A549 treated with ZK216348 at 1 μM for 4 hours (cell line): ENCODE measurements at places on chromosomes 16 and 17. TPM values are rescaled to one million over a fixed set of nuclear protein-coding genes. Genes with fewer than 3 reads are reported as not detected.

CACNG1 gene
- total RNA-seq: 0.11 to 0.37 TPM in 2 of 5 replicates, not detected in the others

GAN gene
- total RNA-seq: 1.5 to 3.3 TPM (median 2.5 TPM) in 5 replicates

ASB16 gene
- 0.08 to 0.16 TPM (median 0.15 TPM) in 3 of 5 replicates, not detected in the others for total RNA-seq

GNAO1 gene
- total RNA-seq: 0.36 to 1.0 TPM (median 0.49 TPM) in 5 replicates

MMP2 gene
- 8.4 to 14.0 TPM (median 8.7 TPM) in 5 replicates for total RNA-seq
